ENCODE measurements at places on chromosomes 5 and 9. TPM values are rescaled to one million over a fixed set of nuclear protein-coding genes. Genes with fewer than 3 reads are reported as not detected.

GRCh38 chr5:35115920-35116319 lies 68.2 kb upstream of the AGXT2 start:
- H3K27me3 ChIP-seq = peaks cover under 1% of the 10 kb centered on the region
- no peak overlapping the region for H3K4me3 ChIP-seq
- DNase-seq = no peak
- H3K27ac ChIP-seq = no peak overlapping the region

IFNA2 gene
- total RNA-seq = not detected

GRCh38 chr5:51376509-51376908 lies 6.7 kb upstream of the ISL1 start:
- no peak overlapping the region for H3K27ac ChIP-seq
- H3K4me1 ChIP-seq = peaks cover 9% of the 10 kb centered on the region
- DNase-seq = no peak
- peaks cover 7% of the 10 kb centered on the region for H3K36me3 ChIP-seq
- H3K27me3 ChIP-seq = peaks cover 81% of the 10 kb centered on the region
- no peak overlapping the region for H3K4me3 ChIP-seq

DNA sequence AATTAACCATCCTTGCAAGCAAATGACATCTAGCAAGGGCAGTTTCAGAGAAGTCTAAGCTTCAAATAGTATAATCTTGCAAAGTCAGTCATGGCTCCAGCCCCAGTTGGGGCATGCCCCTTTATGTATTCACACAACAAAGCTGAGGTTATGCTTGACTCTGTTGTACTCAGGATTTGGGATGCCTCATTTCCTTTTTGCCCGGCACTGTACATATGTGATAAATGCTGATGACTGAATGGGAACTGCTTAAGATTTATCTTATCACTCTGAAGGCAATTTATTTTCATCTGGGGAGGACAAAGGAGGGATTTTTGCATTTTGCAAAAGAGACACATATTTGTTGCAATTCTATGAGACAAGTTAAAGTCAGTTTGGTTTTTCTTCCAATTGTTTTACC lies 219.2 kb downstream of the TRPM3 start:
- DNase-seq = no peak
- H3K36me3 ChIP-seq = no peaks in the 10 kb centered on the region
- H3K4me3 ChIP-seq = no peak overlapping the region
- H3K27me3 ChIP-seq = no peaks in the 10 kb centered on the region
- peaks cover 12% of the 10 kb centered on the region for H3K4me1 ChIP-seq

GRCh38 chr5:15959370-15960164 lies 220.0 kb downstream of the MARCHF11 start:
- DNase-seq = no peak
- no peaks in the 10 kb centered on the region for H3K27me3 ChIP-seq
- no peaks in the 10 kb centered on the region for H3K4me1 ChIP-seq
- no peak overlapping the region for H3K4me3 ChIP-seq
- no peaks in the 10 kb centered on the region for H3K36me3 ChIP-seq
- H3K27ac ChIP-seq = no peak overlapping the region

DNA sequence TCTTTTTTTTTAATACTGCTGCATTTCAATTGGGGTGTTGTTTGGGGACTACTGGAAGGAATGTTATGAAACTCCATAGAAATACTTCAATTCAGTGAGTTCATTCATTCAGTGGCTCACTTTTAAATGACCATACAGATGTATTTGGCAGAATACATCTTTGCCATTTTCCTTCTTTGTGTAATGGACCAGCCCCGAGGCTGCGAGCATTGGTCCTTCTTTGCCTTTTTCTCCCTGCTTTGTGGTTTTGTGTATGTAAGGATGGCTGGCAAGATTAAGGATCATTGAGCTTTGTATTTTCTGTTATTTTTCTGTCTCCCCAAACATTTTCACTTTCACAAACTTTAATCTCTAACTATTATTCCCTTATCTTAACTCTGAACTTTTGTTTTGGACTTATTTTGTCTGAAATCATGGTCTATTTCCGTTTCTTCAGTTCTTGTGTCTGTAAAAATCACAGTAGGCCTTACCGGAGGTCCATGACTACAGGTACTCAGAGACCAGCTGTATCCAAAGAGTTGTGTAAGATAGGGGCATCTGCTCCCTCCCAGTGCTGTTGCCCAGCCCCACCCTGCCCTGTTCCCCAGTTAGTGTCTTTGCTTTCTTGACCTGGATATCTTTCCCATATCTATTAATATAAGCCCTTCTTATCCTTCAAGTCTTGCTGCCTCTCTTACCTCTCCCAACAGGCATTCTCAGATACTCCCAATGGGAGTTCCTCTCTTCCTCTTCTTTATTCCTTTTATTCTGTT lies 154.3 kb upstream of the DMRT1 start:
- DNase-seq = no peak
- H3K4me3 ChIP-seq = peak overlapping the region; percentile 9
- H3K27ac ChIP-seq = peak overlapping the region; percentile 22
- H3K4me1 ChIP-seq = peaks cover 50% of the 10 kb centered on the region

ADAMTS16 gene
- total RNA-seq = 12.8 TPM

Measured in chondrocyte (in vitro differentiated cells).